Caudate nucleus (tissue), 63 donors: ENCODE measurements at places on chromosomes 2 and 18.

- no peak for DNase-seq
Observed at GRCh38 chr2:240651185-240651584, 25.9 kb downstream of the GPR35 start.

DNA sequence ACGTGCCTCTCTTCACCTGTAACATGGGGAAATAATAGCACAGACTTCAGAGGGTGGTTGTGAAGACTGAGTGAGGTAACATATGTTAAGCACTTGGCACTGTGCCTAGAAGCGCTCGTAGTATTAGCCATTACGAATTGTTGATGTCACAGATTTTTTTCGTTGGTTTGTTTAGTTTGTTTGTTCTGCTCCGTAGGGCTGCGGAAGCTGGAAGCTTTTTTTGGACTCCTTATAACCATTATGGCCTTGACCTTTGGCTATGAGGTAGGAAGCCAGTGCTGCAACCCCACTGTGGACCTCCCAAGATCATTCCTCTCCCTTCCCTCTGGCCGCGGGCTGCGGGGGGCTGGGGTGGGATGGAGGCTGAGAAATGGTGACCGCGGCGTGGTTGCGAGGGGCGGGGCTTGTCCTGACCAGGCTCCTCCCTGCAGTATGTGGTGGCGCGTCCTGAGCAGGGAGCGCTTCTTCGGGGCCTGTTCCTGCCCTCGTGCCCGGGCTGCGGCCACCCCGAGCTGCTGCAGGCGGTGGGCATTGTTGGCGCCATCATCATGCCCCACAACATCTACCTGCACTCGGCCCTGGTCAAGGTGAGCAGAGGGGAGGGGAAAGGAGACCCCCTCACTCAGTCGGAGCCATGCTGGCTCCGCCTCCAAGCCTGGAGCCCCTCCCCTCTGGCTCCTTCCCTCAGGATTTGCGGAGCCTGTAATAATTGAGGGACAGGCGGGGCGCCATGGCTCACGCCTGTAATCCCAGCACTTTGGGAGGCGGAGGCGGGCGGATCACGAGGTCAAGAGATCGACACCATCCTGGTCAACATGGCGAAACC lies 5.5 kb downstream of the SLC11A1 start:
- no peak for DNase-seq

DNA sequence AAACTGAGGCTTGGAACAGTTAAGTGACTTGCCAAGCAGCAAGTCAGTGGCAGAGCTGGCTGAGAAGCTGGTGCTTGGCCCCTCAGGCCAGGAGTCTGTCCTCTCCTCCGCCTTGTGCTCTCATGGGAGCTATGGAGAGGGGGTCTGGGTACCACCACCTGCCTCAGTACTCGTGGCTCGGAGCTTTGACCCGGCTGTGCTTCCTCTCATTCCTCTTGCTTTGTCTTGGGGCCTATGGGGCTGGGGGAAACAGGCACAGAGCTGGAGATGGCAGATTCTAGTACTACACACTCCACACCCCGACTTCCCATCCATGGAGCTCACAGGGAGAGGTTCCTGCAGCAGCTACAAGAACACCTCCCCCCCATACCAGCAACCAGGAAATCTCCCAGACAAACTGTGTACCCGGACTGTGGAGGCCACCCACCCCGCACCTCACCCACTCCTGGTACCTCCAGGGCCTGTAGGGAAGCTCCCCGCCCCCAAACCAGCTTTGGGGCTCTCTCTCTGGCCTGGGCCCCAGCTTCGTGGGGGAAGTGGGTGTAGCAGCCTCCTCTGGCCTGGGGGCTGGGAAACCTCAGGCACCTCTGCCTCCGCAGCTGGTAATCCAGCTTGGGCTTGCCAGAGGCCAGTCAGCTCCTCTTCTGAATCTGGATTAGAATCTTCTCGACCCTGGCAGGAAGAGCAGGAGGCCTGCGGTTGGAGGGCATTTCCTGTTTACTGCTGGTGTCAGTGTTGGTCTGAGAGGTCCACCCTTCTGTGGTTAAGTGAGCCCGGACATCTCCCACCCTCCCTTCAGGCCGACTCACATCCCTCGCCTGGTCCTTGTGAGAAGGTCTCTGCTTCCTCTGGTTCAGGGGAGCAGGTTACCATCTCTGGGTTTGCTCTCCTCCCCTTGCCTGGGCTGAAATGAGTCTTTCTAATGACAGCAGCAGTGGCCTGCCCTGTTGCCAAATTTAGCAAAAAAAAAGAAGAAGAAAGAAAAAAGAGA lies 22.3 kb upstream of the RHOB start:
- DNase-seq = no peak

DNA sequence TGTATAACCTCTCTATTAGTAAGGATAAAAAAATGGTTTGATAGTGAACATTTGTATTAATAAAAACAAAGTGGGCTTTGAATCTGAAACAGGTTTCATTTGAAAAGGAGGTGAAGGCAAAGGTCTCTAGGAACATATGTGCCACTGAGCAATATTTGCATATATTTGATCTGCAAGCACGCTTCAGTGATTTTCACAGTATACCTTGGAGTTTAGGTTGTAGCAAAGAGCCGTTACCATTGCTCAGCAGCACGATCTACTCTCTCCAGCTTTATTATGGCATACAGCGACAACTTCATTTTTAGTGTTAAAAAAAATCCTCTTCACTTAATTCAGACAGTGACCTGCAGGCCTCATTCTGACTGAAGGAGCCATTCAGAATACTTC lies 75.8 kb upstream of the ZEB2 start:
- no peak for DNase-seq

DNA sequence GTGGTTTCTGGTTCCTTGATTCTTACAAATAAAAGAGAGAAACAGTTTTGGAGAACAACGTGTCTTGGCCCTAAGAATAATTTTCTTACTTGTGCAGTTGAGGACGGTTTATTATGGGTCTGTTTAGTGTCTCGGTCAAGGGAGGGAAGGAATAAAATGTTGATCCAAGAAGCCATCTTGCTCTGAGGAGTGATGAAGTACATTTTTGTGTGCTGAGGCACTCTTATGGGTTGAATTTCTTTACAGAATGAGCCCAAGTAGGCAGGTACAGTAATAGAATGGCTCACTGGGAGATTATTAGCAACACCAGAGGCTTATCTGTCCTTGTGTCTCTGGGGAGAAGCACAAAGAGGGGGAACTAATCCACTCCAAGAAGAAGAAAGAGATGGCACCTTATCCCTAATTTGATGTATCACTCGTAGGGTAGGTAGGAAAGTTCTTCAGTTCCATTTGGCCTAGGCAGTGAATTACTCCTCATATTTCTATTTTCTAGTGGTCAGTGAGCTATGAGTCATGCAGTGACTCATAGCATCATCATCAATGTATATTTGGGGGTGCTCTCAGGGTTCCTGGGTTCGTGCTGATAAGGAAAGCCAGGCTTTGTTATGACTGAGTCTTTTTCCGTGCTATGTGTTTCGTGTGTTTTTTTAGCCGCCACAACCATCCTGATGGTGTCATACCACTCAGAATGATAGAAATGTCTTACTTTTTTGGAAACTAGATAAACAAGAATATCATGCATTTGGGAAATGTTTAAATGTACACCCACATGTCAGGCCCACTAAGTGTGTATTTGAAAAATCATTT lies 250.1 kb upstream of the CTAGE1 start:
- no peak for DNase-seq

DNA sequence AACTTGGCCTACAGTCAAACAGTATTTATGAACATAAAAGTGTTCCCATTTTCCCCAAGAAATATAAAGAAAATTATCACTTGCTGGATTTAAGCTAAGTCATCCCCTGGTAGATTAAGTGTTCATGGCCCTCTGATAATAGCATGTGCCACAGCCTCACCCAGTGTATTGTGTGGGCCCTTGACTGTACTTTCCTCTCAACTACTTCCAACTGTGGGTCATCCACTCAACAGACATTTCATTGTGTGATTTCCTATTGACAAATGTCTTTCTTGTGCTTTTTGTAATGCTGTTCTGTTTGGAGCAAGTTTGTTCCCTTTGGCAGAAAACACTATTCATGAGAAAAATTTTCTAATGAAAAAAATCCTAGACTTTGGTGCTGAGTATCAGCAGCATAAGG lies 48.4 kb upstream of the TMEM17 start:
- no peak for DNase-seq
